ENCODE measurements at places on chromosomes 6 and 20.

GRCh38 chr6:105920071-105920470 lies 166.1 kb upstream of the PRDM1 start:
- DNase-seq, result no peak

DNA sequence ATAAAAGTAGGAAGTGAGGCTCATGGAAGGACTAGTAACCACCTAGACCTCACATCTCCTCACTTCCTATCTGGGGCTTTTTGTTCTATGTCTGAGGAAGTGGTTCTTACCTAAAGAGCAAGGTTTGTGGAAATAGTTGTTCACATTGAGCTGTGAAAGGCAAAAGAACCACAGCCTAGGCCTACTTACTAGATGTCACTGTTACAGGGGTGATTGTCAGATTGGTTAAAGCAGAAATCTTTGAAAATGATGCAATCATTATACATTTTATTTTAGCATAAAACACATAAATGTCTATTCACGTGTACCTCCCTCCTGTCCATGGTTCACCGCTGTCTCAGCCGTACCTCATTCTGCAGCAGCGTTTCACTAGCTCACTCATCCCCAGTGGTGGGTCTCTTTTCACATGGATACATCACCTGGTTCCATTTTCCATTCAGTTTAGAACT lies 268.8 kb downstream of the TMEM242 start:
- no peak for DNase-seq

DNA sequence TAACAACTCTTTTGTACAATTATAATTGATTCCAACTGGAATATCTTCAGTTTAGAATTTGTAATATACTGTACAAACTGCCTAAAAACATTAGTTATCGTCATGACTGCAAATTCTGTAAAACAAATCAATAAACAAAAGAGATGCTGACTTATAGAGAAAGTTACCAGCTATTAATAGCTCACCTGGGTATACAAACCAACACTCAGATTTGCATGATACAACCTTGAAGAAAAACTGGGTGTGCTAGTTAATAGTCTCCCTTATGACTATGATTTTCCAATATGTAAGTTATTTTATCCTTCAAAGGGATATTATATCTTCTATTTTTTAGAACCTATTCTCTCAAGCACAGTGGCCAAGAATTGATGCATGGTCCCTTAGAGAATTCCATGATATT lies 698.5 kb downstream of the FRK start:
- no peak for DNase-seq

- DNase-seq, result no peak
Observed at GRCh38 chr6:11288065-11288464, 55.6 kb upstream of the NEDD9 start.

- no peak for DNase-seq
Observed at GRCh38 chr20:43516251-43516824, 8.8 kb downstream of the L3MBTL1 start.

GRCh38 chr6:18503206-18503592 lies 116.0 kb downstream of the RNF144B start:
- DNase-seq, result no peak

All from GM19239 (cell line).